ENCODE measurements at places on chromosomes 12 and 14. TPM values are rescaled to one million over a fixed set of nuclear protein-coding genes. Genes with fewer than 3 reads are reported as not detected.

PRB2 gene
- total RNA-seq = not detected

CLEC4D gene
- not detected for total RNA-seq

NRIP2 gene
- total RNA-seq = not detected

ASCL1 gene
- not detected for total RNA-seq

RPS6KL1 gene
- 1.6 TPM for total RNA-seq

GLIPR1L1 gene
- not detected for total RNA-seq

PHLDA1 gene
- 67.4 TPM for total RNA-seq

CRIP1 gene
- total RNA-seq = 49.0 TPM

DNM1L gene
- total RNA-seq = 73.2 TPM

PSMA6 gene
- 287 TPM for total RNA-seq

JDP2 gene
- total RNA-seq = 18.9 TPM

TBX5 gene
- total RNA-seq = not detected

All from aortic smooth muscle cell (primary cell).